SJCRH30 (cell line): ENCODE measurements at places on chromosomes 5 and 9. TPM values are rescaled to one million over a fixed set of nuclear protein-coding genes. Genes with fewer than 3 reads are reported as not detected.

DNA sequence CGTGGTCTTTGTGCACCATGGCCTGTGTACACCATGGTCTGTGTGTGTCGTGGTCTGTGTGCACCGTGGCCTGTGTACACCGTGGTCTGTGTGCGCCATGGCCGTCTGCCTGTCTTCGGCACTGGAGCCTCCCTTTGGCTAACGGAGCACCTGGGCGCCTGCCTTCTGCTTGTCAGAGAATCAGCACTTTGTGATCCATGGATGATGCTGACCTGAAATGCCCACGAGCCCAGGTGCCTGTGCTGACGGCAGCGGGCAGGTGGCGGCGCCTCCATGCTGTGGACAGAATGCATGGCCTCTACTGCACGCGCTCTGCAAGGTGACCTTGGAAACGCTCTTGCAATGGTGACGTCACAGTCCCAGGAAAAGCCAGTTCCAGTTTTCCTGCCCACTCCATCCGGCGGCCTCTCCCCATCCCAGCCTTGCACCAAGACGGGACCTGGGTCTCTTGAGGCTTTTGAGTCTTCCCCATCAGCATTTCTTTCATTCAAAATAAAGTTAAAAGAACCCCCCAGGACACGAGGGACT lies 14.6 kb downstream of the LCN9 start:
- DNase-seq: no peak

Gene AGXT2
- total RNA-seq: not detected in 2 replicates

Gene SH2D3C
- 0.99 and 1.4 TPM in 2 replicates for total RNA-seq

Gene SERF1A
- 17.7 and 31.4 TPM in 2 replicates for total RNA-seq
